ENCODE measurements at places on chromosomes 1 and 21.

GRCh38 chr1:26690157-26690556, 5.7 kb upstream of the ARID1A start:
- no peak for DNase-seq

- DNase-seq, result no peak
These were observed 55.2 kb upstream of the SELENON start for GRCh38 chr1:25744636-25745425.

DNA sequence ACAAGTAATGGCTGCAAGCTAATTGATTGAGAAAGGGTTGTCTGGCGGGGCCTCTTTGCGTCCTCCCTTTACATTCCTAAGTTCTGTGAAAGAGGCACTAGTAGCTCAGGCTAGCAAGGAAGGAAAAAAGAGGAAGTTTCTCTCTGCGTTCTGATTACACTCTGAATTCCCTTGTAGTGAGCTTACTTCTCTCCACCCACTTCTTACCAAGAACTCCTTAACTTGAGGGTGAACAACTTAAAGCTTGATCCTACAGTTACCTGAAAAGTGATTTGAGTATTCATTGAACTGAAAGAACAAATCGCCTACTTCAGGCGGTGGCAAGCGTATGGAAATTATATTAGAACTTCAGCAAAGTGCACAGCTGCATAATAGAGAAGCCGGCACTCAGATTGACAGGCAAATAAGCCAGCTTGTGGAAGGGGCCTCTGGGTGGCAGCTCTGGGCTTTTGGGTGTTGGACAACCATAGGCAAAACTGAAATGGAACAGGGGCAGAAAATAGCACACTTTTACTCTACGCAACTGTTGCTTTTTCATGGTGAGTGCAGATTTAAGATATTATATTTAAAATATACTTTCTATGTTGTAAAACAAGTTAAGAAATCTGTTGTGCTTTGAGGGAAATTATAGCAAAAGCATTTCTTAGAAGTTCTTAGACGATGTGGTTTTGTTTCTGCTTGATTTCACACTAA, 464.5 kb downstream of the USP25 start:
- no peak for DNase-seq

DNA sequence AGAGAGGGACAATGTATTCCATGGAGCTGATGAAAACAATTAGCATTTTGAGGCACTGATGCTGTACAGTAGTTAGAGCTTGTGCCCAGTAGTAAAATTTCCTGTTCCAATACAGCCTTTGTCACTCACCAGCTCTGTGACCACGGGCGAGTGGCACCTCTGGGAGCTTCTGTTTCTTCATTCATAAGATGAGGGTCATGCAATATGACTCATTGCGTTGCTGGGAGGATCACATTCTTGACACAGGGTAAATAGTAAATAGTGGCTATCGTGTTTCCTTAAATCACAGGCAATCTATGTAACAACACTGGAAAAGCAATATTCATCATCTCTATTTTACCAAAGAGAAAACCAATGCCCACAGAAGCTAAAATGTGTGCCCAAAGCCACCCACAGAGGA, 4.5 kb upstream of the LRRC52 start:
- no peak for DNase-seq

DNA sequence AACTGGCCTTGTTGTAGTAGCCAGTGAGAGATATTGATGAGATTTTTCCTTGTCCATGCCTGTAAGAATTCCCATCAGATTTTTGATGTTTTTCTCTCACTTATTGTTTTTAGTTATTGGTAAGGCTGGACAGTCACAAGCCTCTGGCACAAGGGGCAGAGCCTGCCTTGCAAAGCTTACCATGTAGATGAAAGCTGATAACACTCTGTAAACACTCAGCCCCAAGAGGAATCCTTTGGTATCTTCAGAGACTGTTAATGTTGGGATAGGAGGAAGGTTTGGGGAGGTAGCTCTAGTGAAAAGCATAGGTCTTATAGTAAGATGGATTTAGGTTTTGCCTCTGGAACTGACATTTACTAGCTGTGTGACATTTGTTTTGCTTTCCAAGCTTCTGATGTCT, 37.7 kb downstream of the MARK1 start:
- DNase-seq, result no peak

DNA sequence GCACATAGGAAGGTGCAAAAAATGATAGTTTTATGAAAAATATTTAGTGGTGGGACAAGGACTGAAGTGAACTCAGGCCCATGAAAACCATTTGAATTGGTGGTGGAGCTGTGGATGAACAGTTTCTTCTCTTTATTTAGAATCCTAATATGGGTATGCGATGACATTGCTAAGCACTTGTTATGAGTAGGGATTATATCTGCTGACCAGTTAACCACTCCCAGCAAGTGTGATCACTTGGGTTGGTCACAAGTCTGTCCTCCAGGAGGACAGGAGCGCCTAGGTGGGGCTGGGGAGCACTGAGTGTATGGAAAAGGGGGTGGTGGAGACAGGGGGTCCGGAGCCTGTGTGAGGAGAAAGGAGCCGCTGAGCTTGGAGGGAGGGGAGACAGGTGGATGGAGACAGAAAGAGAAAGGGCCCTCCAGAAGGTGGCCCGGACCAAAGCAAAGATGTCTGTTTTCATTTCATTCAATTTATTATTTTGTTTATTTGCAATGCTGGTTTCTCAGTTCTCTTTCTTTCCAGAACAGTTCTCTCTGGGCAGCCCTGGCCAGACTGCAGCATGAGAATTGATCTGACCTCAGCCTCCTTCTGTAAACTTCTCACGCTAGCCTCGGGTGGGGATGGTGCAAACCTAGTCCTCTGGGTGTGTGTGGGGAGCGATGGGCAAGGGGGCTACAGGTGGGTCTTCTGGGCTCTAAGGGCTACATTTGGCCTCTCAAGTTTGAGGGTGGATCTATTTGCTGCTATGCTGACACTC, 9.9 kb upstream of the ZSCAN20 start:
- DNase-seq, result no peak

GRCh38 chr1:97123717-97124431, 402.3 kb downstream of the PTBP2 start:
- no peak for DNase-seq

DNA sequence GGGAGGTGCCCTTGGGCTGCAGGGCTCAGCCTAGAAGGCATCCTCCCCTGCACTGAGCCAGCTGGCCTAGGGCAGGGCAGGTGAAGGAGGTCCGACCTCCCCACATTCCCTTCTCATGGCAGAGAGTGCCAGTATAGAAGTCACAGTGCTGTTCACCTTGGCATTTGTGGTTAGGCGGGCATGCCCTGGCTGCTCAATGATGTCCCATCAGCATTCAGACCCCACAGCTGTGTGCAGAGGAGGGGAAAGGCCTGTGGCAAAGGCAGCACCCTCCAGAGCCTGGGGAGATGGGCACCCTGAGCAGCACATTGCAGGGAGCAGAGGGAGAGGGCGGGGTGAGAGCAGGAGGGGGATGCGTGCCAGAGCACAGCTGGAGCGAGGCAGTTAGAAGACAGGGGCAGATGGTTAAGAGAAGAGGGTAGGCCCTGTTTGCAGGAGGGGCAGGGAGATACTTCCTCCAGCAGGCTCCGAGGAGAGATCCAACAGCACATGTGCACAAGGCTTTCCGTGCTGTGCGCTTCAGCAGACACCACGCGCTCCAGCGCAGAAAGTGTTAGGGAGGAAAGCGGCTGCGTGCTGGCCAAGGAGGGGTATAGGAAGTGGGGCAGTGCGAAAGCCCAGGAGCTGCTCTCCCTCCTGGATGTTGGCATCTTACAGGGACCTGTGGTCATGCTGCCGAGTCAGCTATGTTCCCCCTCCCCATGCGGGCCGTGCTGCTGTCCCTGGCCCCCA, 43.7 kb upstream of the COL6A1 start:
- no peak for DNase-seq

DNA sequence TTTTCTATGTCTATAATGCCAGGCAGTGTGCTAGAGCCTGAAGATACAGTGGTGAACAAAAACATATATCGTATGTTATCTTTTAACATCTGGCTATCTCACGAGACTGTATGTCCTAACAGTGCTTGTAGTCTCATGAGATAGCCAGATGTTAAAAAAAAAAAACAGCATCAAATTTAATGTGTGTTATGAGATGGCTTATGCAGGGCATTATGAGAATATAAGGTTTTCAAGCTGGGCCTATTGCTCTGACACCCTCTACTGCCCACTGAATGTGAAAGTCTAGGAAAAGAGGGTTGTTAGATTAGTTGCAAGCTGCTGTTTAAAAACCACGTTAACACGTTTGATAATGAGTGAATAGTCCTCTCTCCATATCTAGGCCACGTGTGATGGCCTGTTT, 109.8 kb downstream of the CACHD1 start:
- DNase-seq, result no peak

GRCh38 chr21:32514275-32515055, 70.9 kb downstream of the TCP10L start:
- DNase-seq, result no peak

- DNase-seq, result no peak
These were observed 10.0 kb downstream of the RBM34 start for GRCh38 chr1:235151033-235151432.

DNA sequence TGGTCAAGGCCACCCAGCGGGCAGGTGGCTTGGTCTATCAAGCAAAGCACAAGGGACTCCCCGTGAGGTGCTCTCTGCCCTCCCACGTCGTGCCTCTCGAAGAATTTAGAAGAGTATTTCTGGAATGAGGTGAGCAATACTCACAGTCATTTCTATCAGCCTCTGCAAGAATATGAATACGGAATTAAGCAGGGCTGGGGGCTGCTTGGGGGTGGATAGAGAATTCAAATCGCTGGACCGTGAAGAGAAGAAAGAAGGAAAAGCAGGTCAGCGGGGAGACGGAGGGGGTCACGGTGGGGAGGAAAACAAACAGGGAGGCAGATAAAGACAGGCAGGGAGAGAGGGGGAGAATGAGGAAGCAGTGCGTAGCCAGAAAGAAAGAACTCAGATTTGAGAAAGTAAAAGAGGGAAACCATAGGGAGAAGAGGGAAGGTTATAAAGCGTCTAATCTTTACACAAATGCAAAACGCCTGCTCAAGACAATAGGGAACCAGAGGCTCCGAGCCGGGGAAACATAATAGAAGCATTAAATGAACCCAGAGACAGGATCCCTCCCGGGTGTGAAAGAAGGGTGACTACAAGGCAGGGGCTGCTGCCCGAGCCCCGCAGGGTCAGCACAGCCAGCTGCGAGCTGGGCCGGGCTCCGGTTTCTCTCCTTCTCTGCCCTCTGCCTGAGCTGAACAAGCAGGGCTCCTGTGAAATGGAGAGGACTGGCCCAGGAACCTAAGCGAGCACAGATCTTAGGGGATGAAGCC, 2.1 kb upstream of the EDN2 start:
- no peak for DNase-seq

GRCh38 chr1:160772331-160772730, 23.6 kb upstream of the LY9 start:
- DNase-seq, result no peak

DNA sequence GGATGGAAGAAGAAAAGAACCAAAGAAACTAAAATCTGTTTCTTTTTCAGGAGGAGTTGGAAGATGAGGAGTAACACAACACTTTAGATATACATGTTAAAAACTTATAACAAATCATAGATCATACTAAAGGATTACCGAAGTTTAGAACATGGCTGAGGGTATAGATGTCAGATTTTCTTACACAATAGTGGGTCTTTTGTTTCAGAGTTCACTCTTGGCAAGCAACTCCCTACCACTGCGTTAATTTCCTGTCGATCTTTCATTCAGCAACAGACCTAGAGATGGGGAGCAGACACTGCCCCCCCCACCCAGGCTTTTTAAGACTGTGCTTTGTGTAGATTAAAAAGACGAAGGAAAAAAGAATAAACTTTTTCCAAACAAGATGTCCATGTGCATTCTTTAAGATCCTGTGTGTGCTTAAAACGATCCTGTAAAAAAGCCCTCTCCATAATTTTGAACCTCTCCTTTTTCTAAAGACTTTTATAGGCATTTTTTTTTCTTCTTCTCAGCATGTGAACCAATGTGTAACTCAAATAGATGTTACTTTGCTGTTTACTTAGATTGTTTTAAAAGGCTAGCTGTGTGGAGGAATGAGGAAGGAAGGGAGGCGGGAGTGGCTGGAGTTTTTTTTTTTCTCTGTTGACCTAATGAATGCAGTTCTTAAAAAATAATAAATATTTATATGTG, 50.4 kb downstream of the NFIA start:
- no peak for DNase-seq

- peak; percentile 78 for DNase-seq
These were observed 5.2 kb downstream of the SLAMF1 start for GRCh38 chr1:160641323-160642280.

- no peak for DNase-seq
These were observed 7.3 kb downstream of the SLC45A3 start for GRCh38 chr1:205672970-205673369.

DNA sequence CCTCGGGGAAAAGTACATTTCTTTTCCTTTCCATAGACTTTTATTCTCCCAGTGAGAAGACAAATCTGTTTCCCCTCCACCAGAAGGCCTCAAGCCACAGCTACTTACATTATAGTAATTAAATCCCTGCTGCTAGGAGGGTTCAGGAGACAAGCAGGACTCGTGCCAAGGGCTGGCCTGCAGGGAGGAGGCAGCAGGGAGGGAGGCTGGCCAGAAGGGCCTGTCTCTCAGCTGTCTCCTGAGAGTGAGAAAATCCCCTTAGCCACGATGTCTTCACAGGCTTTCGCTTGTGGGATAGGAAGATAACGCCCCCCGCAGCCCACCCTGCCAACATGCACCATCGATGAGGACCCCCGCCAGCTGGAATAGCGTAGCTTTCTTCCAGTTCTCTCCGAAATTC, 14.0 kb downstream of the KCNN3 start:
- DNase-seq, result no peak

DNA sequence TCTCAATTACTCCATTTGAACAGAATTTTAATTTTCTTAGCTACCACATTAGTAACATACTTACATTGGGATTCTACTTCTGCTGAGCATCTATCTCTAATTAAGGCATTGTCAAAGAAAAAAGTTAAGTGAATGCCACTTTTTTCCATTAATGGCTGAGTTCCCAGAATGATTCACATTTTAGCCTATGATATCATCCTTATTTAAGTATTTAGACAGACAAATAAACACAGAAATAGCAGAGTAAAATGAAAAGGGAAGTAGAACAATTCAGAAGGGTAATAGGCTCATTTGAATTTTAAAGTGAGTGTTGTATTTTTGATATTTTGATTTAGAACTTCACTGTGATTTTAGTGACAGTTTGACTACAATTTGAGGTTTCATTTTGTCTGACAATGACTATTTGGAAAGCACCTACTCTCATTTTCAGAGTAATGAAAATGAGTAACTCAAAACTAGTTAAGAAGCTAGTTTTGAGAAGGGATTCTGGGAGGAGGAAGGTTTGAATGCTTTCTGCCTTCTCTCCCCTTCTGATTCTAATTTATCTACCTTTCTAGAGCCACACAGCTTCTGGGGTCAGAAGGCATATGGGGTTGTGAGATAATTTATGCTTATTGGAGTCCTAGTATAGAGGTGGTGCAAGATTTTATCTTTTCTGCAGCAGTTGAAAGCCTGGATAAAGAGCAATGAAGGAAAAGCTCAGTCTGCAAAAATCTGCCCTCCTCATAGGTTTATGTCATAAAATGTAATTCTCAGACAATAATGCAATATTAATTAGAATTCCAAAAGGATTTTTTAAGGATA, 15.5 kb downstream of the LYPLAL1 start:
- no peak for DNase-seq

DNA sequence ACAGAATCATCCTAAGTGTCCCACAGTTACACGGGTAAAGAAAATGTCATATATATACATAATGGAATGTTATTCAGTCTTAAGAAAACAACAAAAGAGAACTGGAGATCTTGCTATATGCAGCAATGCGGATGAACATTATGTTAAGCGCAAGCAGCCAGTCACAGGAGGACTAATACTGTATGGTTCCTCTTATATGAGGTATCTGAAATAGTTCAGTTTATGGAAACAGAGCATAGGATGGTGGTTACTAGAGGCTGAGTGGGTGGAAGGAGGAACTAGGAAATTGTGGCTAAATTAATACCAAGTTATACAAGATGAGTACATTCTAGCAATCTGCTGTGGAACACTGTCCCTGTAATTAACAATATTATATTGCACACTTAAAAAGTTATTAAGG, 834.3 kb downstream of the KCNT2 start:
- no peak for DNase-seq

Data from activated CD4-positive, alpha-beta T cell treated with anti-CD3 and anti-CD28 coated beads, Interleukin-2, amount 10 ng/mL, durations not matched to agents 24 days and 14 days (primary cell).